Osteoblast (primary cell): ENCODE measurements at places on chromosomes 16 and 17. TPM values are rescaled to one million over a fixed set of nuclear protein-coding genes. Genes with fewer than 3 reads are reported as not detected.

DNA sequence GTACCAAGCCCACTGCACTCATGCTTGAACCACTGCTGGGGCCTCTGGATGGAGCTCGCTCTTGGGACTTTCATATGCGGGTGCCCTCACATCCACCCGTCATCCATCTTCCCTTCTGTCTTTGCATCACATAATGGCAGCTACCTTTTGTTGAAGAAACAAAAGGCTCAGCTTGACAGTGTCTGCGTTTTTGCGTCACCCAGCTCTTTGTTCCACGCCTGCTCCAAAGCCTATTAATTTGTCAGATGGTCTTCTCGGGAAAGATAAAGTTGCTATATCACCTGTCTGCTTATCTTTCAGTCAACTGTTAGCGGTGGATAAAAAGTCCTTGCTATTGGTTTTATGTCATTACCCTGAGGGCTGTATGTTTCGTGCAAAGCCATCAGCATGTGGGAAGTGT is 18.1 kb upstream of the BCO1 start:
- no peak for DNase-seq

DNA sequence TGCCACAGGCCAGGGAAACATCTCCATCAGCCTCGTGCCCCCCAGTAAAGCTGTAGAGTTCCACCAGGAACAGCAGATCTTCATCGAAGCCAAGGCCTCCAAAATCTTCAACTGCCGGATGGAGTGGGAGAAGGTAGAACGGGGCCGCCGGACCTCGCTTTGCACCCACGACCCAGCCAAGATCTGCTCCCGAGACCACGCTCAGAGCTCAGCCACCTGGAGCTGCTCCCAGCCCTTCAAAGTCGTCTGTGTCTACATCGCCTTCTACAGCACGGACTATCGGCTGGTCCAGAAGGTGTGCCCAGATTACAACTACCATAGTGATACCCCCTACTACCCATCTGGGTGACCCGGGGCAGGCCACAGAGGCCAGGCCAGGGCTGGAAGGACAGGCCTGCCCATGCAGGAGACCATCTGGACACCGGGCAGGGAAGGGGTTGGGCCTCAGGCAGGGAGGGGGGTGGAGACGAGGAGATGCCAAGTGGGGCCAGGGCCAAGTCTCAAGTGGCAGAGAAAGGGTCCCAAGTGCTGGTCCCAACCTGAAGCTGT is 3.4 kb downstream of the NXPH3 start:
- peak; percentile 26 for DNase-seq

DNA sequence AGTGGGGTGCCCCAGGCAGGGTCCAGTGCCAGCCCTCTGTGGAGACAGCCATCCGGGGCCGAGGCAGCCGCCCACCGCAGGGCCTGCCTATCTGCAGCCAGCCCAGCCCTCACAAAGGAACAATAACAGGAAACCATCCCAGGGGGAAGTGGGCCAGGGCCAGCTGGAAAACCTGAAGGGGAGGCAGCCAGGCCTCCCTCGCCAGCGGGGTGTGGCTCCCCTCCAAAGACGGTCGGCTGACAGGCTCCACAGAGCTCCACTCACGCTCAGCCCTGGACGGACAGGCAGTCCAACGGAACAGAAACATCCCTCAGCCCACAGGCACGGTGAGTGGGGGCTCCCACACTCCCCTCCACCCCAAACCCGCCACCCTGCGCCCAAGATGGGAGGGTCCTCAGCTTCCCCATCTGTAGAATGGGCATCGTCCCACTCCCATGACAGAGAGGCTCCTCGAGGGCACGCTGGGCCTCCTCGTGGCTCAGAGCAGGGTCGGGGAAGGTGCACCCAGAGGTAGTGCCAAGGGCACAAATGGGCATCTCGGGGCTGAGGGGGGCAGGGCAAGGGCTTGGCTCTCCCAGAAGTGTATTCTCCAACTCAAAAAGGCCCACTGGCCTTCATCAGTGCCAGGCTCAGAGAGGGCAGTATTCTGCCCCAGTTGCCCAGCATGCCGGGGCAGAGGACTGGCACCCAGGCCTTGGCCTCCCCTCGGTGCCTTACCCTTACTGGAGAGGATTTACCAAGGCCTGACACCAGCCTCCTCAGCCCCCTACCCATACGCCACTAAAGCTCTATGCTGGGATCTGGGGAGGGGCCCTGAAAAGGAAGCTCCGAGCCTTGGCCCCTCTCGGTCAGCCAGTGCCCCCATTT is at the start of gene CDH5:
Gene CDH5 (plus strand): TSS at position 259 of the 867 bp plus-strand sequence. CDS start 12,647 bp downstream, outside the sequence.
- no peak for DNase-seq

GRCh38 chr16:67393111-67393787 is at the start of gene TPPP3:
Gene TPPP3 (minus strand): TSS chr16:67393498. CDS start chr16:67391111, 2,387 bp downstream.
- peak; percentile 99 for DNase-seq

The UNC13D gene
- 1.1 and 2.1 TPM in 2 replicates for total RNA-seq

The AIPL1 gene
- total RNA-seq: not detected in 2 replicates

GRCh38 chr16:55116165-55116920 is 185.7 kb downstream of the IRX5 start:
- peak; percentile 96 for DNase-seq

The WDR45B gene
- total RNA-seq: 66.2 and 66.3 TPM in 2 replicates
